ENCODE measurements at places on chromosomes 4 and X.

GRCh38 chrX:106874075-106874474 lies 29.1 kb downstream of the RIPPLY1 start:
- DNase-seq, result no peak

- DNase-seq, result no peak
Observed at GRCh38 chr4:139942241-139942640, 211.7 kb downstream of the MAML3 start.

GRCh38 chrX:150899191-150899757 lies 806 bp upstream of the CD99L2 start:
- peak; percentile 3 for DNase-seq

GRCh38 chr4:37685823-37686372 lies 278 bp downstream of the RELL1 start:
- no peak for DNase-seq

DNA sequence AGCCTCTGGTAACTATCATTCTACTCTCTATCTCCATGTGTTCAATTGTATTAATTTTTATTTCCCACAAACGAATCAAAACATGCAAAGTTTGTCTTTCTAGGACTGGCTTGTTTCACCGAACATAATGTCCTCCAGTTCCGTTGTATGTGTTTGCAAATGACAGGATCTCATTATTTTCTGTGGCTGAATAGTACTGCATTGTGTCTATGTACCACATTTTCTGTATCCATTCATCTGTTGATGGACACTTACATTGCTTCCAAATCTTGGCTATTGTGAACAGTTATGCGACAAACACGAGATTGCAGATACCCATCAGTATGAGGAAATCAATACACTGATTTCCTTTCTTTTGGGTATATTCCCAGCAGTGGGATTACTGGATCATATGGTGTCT lies 8.4 kb upstream of the LDOC1 start:
- DNase-seq, result no peak

DNA sequence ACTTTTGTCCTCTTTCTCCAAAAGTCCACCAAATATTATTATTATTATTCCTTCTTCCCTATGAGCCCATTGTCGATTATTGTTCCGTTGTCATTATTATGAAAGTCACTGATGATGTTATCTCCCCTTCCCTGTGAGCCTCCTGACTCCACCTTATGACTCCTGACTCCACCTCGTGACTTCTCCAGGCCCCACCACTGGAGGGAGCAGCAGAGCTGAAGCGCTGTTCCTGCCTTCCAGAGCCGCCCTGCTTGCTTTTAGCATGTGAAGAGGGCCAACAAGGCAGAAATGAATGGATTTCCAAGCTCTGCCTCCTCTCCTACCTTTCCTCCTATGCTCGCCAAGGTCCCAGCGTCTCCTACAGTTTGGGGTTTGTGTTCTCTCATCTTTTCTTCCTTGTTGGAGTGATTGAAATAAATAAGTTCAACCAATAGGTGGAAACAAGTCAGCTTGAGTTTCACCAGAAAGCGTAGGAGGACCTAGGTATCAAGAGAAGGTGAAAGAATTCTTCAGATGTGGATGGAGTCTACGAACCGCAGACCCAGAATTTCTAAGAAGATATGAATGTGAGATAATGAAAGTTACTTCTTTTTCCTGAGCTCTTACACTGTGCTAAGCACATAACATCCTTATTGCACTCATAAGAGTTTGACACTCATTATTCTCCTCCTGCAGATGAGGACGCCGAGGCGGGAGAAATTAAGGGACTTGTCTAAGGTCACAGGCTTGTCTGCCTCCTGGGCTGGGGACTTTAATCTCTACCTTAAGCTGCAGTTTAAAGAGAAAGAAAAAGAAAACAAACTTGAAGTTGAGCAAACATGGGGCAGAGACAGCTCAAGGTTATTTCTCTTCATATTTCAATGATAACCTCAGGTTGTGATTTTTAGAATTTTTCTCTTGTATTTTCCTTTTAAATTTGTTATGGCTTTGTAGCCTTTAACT lies 26.1 kb downstream of the IGSF1 start:
- no peak for DNase-seq

GRCh38 chr4:2045518-2045951 lies 13.6 kb upstream of the NAT8L start:
- DNase-seq, result no peak

DNA sequence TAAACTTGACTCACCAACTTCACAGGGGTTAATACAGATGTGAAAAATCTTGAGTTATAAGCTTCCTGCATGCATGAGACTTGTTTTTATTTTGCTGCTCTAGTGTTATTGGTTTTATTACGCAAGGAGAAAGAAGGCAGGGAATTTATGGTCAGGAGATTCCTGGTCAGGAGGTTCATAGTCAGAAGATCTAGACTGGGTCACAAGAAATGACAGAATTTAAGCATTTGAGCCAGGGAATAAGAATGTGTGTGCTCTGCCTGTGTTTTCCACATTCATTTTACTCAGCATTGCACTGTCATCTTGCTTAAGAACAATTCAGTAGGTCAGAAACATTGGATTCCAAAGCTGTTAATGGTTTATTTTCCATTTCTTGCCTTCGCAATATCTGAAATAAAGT lies 2522.1 kb downstream of the ARAP2 start:
- no peak for DNase-seq

DNA sequence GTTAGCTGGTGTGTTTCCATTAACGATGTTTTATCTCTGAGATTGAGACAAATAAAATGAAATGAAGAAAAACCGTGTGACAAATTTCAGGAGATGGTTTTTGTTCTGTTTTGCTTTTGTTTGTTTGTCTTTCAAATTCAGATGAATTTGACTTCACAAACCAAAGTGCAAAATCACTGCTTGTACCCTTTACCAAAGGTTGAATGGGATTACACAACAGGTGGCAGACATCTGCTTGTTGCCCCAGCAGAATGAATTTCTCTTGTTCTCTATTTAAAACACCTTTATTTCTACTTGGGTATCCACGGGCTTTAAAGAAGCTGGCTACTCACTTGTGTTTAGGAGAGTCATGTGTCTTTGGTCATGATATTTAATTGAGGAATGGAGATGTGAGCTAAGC lies 239.7 kb upstream of the CLNK start:
- no peak for DNase-seq

DNA sequence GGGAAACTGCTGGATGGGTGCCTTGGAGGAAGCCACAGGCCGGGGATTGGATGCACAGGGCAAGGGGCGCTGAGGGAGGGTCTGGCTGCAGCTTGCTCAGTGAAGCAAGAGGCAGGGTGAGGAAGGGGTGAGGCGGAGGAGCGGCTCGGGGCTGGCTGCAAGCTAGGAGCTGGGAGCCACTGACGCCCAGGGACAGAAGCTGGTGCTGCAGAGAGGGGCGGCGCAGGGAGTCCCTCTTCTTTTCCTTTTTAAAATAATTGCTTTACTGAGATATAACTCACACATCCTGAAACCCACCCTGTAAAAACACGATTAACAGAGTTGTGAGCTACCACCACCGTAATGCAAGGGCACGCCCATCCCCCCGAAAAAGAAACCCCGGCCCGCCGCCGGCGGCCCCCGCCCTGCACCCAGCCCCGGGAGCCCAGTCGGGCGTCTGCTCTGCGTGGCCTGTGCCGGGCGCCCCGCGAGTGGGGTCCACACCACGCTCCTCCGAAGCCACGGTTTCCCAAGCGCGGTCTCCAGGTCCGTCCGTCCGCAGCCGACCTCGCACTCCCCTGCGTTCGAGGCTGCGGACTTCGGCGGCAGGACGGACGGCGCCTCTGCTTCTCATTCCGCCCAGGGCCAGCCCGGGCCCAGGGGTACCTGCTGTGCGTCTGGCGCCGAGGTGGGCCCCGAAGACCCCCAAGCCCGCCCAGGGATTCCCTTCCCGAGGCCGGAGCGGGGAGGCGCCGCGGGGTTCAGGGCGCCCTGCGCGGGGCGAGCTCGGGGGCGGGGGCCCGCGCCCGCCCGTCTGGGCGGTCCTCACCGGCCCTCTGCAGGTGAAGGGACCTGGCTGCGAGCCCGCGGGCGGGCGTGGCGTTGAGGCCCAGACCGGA lies 866 bp upstream of the UVSSA start:
- no peak for DNase-seq

GRCh38 chr4:150367326-150367725 lies 214.6 kb upstream of the MAB21L2 start:
- DNase-seq, result no peak

DNA sequence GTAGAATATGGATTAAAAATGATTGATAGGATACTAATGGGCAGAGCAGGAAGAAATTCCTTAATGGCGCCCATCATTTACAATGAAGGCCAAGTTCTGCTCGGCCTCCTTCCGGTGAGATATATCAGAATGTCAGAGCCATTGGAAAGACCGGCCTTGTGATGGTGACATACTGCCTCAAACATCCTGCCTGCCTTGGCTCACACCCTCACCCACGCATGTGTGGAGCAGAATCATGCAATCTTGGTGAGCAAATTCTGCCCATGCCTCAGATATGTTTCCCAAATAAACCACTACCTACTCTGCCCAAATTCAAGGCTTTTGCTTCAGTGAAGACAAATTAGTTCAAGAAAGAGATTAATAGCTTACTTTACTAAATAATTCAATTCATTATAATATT lies 163.3 kb downstream of the MID1 start:
- DNase-seq, result no peak

DNA sequence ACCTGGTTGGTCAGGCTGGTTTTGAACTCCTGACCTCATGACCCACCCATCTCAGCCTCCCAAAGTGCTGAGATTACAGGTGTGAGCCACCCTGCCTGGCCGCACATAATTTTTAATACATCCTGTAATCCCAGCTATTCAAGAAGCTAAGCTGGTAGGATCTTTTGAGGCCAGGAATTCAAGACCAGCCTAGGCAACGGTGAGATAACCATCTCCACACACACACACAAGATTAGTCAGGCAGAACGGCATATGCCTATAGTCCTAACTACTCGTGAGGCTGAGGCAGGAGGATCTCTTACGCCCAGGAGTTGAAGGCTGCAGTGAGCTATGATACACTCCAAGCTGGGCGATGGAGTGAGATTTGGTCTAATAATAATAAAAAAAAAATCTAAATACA lies 212.4 kb upstream of the NEIL3 start:
- no peak for DNase-seq

GRCh38 chr4:139301821-139302611 lies at the start of gene NDUFC1:
Gene NDUFC1 (minus strand): TSS chr4:139302477. CDS start chr4:139295798, 6,679 bp downstream.
- no peak for DNase-seq
